ENCODE measurements at places on chromosomes 7 and 10.
A peak's percentile ranks its signal among the peaks of the same experiment; 100 is the strongest.

GRCh38 chr7:74026903-74027682, 880 bp upstream of the ELN start:
- DNase-seq: peak; percentile 39

- no peak for DNase-seq
Measured at GRCh38 chr10:12797471-12798262, 203.8 kb downstream of the CCDC3 start.

DNA sequence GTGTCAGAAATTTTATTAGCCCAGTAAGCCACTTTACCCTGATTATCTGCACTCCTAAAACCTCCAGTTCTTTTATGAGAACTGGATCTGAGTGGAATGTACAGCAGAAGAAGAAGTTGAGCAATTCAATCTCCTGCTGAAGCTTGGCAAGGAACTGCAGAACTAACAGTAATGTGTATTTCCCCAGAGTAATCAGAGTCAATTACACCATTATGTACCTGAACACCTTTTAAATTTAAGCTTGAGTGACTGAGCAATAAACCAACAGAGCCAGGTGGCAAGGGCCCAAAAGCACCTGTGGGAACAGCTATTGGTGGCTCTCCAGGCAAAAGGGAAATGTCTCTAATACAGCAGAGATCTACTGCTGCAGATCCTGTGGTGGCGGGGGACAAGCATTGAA, 40.1 kb upstream of the AKR1C2 start:
- no peak for DNase-seq

DNA sequence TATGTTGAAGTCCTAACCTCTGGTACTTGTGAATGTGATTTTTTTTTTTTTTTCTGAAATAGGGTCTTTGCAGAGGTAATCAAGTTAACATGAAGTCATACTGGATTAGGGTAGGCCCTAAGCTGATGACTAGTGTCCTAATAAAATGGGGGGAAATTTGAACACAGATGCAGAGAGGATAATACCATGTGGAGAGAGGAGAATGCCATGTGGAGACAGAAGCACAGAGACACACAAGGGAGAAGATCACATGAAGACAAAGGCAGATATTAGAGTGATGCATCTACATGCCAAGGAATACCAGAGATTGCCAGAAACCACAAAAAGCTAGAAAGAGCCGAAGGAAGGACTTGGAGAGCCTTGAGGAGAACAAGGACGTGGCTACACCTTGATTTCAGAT, 28.5 kb upstream of the ARMC3 start:
- DNase-seq: no peak

- no peak for DNase-seq
Measured at GRCh38 chr7:81624021-81624592, 145.7 kb downstream of the HGF start.

- no peak for DNase-seq
Measured at GRCh38 chr10:49335364-49335972, 36.5 kb downstream of the C10orf71 start.

GRCh38 chr7:46812101-46812675, 769.7 kb downstream of the TNS3 start:
- no peak for DNase-seq
